ENCODE measurements at places on chromosomes 12 and 14.

DNA sequence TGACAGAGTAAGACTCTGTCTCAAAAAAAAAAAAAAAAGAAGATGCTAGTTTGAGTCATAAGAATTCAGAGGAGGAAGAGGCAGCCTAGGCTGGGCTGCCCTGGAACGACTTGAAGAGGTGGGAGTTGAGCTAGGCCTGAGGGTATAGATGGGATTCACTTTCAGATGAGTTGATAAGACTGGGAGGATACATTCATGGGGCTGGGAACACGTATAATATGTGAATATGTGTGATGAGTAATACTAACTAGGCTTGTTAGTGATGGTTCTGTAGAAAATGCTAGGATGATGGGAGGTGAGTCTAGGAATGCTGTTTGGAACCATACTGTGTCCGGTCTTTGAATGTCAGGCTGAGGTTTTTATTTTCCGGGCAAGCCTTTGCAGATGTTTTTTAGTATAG, 9.0 kb downstream of the PLEKHA5 start:
- DNase-seq, result no peak

- DNase-seq, result no peak
Observed at GRCh38 chr12:53480491-53481442, 18.5 kb downstream of the MAP3K12 start.

- no peak for DNase-seq
Observed at GRCh38 chr14:100442498-100443490, 119.7 kb downstream of the SLC25A47 start.

- DNase-seq, result no peak
Observed at GRCh38 chr14:102333390-102333789, 13.8 kb downstream of the ZNF839 start.

DNA sequence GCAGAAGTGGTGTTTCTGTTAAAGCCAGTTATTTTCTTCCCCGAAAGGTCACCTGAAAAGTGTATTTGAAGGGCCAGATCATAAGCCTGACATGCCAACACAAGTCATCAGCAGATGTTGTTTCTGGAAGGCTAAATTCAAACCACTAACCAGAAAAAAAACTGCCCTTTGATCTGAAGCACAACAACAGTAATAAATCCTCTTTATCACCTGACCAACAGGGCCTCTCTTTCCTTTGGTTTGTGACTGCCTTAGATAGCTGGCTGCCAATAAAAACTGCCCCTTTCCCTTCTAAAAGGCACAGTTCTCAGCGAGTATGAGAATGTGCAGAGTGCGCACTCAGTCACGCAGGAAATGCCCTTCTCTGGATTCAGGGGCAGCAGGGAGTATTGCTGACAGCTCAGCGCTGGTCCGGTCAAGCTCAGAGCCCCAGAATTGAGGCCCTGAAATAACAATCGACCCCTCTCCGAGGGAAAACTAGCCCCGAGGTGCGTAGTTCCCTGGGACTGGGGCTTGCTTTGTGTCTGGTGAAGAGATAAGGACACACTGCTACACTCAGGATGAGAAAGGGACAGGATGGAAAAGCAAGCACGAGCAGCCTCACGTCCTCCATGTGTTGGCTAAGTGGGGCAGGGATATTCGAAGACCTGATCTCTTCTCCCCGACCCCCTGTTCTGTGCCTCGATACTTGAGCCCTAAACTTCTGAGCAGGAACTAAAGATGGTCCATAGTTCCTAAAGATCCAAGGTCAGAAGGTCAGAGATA, 184.2 kb upstream of the GZMB start:
- no peak for DNase-seq

- no peak for DNase-seq
Observed at GRCh38 chr14:25371068-25371467, 321.1 kb upstream of the STXBP6 start.

All from GM04503 (cell line).